ENCODE measurements at places on chromosomes 5 and 9.
A peak's percentile ranks its signal among the peaks of the same experiment; 100 is the strongest.

DNA sequence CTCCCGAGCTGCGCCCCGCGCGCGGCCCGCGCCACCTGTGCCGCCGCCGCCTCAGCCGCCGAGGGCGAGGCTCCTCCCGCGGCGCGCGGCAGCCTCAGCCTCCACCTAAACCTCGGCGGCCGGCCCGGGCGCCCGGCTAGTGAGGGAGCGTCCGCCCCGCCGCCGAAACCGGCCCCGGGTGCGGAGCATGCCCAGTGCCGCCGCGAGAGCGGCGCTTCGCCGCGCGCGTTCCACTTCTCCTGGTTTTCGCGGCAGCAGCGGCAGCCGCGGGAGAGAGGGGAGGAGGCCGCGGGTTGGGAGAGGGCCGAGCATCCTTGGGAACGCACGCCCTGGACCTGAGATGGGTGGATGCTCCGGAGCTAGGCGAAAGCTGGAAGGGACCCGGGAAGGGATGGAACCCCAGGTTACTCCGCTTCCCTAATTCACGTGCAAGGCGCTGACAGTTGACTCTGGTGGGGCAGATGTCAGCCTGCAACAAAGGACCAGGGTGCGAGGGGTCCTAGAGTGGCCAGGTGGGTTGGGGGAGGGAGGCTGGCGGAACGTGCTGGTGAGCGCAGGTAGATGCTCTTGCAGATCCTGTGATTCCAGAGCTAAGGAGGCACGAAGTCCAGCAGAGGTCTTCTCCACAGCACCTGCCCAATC, at the start of gene CTNND2:
TSS of gene CTNND2 (minus strand) at position 182 of the 642 bp plus-strand sequence. CDS start 593 bp downstream, outside the sequence.
- no peak for DNase-seq

DNA sequence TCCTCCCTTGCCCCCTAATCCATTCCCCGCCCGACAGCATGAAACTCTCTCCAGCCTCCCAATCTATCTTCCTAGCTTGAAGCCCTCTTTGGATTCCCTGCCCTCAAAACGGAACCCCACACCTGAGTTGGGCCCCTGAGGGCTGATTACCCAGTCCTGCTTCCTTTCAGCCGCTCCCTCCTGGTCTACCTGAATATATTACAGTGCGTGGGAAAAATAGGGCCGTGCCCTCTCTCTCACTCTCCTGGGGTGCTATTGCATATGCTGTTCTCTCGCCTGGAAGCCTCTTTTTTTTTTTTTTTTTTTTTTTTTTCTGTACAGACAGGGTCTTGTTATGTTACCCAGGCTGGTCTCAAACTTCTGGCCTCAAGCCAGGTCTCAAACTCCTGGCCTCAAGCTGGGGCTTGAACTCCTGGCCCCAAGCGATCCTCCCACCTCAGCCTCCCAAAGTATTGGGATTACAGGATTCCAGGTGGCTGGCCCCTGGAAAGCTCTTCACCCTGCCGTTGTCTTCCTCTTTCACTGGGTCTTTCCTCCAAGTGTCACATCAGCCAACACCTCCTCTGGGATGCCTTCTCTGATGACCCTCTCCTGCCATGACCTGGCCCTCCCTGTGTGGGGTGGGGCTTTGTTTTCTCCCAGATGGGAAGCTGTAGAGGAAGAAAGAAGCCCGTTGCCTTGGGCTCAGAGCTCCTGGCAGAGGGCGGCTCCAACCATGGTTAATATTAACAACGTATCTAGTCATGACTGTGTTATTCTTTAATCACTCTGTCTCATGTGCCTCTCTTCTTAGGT, 8.2 kb downstream of the DNM1 start:
- no peak for DNase-seq

- DNase-seq, result no peak
Measured at GRCh38 chr5:102762095-102762534, 7.0 kb downstream of the PAM start.

DNA sequence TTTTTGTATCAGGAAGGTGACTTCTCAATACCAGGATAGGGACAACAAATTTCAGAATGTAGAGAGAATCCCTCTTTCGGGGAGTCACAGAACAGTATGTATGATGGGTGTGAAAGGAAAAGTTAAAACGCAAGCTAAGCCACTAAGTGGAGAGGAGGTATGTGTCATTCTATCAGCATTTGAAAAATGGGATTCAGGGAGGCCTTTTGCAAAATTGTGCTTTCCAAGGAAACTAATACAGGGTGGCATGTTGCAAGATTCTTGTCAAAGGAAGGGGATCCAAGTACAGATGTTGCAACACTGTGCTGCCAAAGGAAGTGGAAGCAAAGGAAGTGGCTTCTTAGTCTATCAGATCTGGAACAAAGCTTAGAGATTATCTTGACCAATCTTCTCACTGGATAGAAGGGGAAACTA, 12.6 kb upstream of the TNIP1 start:
- peak; percentile 80 for DNase-seq

DNA sequence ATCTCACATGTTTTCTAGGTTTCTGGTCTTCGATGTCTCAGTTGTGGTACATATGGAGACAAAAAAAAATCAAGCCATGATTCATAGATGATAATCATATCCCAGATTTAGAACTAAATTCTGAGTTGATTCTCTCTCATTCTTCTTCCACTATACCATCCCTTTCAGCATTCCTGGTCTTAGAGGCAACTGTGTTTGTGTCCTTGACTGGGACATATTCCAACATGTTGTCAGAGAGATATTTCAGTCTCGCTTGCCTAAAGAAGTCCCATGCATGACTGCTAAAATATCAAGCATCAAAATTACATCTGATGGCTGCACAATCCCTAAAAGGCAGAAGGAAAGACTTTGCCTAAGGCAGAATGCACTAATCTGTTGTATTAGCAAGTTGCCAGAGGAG, 236.6 kb downstream of the PSAT1 start:
- DNase-seq, result no peak

DNA sequence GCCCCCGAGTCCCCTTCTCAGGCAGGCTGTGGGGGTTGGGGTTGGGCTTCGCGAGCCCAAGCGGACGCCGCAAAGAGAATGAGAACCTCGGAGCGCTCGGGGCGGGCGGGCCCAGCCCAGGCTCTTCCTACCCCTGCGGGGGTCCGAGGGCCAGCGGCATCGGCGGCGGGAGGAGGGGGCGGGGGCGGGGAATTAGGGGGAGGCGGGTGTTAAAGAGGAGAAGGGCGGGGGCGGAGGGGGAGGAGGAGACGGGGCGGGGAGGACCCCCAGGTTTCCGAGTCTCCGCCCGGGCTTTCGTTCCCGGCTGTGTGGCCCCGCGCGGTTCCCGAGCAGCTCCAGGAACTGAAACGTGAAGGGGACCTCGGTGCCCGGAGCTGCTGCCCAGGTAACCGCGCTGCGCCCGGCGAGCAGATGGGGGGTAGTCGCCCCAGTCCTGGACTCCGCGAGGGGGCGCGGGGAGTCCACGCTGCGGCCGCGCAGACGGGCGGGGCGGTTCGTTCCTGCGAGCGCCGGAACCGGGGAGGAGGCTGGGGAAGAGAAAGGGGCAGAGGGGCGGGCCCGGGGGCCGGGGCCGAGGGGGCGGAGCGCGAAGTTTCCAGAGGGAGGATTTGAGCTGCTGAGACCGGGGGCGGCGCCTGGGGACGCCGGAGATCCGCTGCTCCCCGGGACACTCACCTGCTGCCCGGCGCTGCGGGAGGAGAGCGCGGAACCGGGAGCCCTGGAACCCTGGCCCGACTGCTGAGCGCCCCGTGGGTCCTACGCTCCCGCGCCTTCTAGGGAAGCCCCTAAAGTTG, 38.4 kb upstream of the PLEKHG4B start:
- no peak for DNase-seq

DNA sequence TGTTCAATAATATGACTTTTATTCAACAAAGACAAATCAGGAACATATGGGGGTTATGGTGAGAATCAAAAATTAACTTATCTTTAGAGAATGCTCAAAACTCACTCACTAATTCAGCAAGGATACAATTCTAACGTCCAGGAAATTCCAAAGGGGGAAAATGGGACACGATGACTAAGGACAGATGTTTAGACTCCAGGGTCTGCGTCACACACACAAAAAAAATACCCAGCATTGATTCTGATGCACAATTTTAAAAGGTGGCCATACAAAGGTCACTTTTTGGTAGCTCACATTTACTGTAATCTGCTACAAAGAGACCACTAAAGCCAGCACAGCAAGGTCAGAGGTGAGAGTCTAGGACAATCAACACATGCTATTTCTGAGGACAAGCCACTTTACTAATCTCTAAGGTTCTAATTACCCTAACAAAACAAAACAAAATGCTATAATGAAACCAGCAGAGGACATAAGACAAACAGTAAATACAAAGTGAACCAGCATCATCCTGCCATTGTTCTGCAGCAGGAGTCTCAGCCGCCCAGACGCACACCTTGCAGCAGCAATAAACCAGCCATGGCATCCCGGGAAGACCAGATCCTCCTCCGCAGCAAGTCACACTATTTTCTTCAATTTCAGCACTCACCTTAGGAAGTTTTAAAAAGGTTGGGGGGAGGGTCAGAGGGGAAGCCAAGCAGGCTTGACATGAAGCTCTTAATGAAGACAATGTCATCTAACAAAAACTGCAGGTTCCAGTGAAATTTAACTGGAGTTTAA, 57.8 kb downstream of the TTC39B start:
- DNase-seq, result no peak

GRCh38 chr9:129014608-129015007, 13.5 kb downstream of the SH3GLB2 start:
- DNase-seq, result no peak

GRCh38 chr9:3435732-3436131, 90.1 kb downstream of the RFX3 start:
- DNase-seq, result no peak

DNA sequence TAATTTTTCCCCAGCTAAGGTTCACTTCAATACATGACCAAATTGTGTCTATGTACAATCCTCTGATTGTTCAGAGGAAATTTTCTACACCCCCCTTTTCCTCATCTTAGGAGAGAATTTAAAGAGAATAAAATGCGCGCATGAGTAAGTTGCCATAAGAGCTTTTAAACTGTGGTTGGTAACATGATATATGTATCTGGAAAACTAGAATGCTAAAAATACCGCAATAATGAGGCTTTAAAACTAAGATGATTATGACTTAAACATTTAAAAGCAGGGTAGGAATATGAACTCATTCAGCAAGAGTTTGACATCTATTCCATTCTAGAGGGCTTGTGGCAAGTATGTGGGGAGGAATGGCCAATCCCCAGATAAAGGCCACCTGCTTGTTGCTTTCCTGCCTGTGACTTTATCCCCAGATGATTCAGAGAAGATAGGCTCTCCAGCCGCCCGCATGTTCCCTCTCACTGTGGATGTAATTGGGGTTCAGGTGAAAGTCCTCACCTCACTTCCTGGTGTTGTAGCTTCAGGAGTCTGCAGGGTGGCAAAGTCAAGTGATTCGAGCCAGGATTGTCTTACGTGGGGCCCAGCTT, 26.5 kb upstream of the BASP1 start:
- no peak for DNase-seq

DNA sequence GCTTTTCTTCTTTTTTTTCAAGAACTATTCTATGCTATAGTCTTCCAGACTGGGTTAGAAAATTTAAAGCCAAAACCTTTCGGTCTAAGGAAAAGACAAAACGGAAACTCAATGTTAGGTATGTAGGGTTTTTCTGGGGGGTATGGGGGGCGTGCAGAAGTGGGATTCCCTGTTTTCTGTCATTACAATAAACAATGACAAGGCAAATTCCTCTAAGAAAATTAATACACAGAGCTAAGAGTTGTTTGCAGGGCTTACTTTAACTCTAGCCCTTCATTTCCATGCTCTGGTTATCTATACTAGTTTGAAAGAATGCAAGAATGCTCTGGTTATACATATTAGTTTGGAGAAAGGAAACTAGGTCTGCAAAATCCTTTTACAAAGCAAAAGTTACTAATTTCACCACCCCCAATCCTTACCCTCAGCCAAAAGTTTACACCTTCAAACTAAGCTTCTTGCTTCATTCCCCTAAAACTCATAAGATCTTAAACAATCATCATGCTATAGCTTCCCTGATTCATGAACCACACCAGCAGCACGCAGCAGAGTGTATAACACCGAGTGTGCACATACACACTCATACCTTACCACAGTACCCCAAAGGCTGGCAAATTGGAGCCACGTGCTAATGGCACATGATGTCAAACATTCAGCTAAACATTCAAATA, 89.1 kb upstream of the NR5A1 start:
- no peak for DNase-seq

DNA sequence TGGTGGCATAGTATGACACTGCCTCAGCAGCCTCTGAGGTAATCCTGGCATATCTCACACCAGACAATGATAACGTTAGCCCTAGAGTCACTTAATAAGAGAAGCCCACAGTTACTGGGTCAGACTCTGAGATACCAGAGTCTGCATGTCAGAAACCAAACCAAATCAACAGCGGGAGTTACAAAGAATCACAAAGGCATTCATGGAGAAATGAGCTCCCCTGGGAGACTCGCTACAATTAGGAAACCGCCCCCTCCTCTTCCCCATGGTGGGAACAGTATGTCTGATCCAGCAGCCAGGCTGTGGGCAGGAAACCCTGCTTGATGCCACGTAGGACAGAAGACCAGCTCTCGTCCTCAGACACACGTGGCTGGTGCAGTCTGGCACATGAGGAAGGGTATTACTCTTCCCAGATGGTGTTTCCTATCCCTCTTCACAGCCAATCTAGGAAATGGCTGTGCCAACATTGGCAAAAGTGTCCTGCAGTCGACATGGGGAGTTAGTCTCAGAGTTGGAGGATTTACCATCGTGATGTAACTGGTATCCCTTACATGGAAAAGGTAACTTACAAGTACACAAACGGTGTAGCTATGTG, 485.4 kb downstream of the ZNF608 start:
- DNase-seq, result no peak

DNA sequence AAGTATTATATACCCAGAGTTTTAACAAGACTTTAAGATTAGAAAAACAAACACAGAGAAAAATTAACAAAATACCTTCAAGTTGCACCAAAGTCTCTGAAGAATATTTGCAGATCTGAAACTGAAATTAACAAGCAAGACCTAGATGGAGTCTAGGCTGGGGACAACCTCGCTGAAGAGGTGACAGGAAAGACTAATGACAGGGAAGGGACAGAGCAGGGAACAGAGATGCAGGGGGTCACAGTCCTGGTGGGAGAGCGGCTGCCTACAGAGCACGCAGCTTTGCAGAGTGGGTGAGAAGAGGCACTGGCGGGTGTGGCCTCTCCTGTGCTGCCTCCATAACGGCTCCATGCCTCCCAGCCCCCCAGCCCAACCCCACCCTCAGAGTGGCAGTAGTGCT, 13.5 kb downstream of the RETREG1 start:
- DNase-seq, result no peak

GRCh38 chr5:123454259-123454911, 31.2 kb upstream of the CEP120 start:
- no peak for DNase-seq

- DNase-seq, result peak; percentile 97
Measured at GRCh38 chr5:113166852-113167366, 190.3 kb downstream of the DCP2 start.

DNA sequence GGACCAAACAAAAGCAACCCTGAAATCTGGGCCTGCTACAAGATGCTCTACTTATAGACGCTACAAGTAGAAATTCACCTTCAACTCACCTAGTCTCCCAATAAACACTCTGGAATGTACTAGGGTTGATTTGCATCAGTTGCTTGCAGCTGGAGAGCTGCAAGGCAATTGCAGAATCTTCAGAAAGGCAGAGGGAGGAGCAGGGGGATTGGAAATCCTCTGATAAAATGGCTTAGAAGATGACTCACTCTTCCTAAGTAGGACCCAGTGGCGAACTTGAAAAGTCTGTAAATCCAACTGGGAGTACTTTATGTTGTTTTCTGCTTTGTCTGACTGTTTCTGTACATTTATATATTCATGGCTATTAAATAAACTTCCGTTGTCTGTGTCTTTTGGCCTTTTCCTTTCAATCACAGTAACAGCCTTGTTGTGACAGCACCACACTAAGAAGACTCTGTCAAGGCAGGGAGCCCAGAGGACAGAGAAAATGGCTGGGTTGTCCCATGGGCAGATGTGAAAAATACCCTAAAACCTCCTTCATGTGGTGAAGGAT, 14.7 kb upstream of the MLLT3 start:
- no peak for DNase-seq
